H9 (cell line): ENCODE measurements at places on chromosomes 12 and 14. TPM values are rescaled to one million over a fixed set of nuclear protein-coding genes. Genes with fewer than 3 reads are reported as not detected.

The CELA1 gene
- total RNA-seq: not detected in 2 replicates

The NRXN3 gene
- total RNA-seq: 1.5 and 1.8 TPM in 2 replicates

The PLBD1 gene
- total RNA-seq: 15.2 and 15.5 TPM in 2 replicates

The SLC6A13 gene
- total RNA-seq: not detected in 2 replicates

The SLC10A1 gene
- total RNA-seq: not detected in 2 replicates
